ENCODE measurements at places on chromosomes 5 and 9.
A peak's percentile ranks its signal among the peaks of the same experiment; 100 is the strongest.

- no peak for DNase-seq
Observed at GRCh38 chr5:27900761-27901160, 862.4 kb upstream of the CDH9 start.

DNA sequence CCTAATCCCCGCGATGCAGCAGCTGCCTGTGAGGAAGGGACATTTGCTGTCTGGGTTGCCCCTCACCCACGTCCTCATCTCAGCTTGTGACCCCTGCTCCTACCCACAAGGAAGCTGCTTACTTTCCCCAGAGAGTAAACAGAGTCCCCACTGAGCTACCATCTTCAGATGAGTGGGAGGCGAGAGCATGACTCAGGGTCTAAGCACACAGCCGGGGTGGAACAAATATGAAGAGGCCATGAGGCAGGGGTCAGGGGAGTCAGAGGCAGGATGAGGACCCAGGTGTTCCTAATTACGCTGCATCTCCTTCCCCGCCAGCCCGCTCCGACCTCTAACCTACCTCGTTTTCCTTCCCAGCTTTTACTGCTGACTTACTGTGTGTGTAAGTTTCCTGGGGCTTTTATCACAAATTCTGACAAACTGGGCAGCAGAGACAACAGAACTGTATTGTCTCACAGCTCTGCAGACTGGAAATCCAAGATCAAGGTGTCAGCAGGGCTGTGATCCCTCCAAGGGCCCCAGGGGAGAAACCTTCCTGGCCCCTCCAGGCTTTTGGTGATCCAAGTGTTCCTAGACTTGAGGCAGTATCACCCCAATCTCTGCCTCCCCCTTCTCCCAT is 94.0 kb upstream of the DNAH5 start:
- peak; percentile 74 for DNase-seq

DNA sequence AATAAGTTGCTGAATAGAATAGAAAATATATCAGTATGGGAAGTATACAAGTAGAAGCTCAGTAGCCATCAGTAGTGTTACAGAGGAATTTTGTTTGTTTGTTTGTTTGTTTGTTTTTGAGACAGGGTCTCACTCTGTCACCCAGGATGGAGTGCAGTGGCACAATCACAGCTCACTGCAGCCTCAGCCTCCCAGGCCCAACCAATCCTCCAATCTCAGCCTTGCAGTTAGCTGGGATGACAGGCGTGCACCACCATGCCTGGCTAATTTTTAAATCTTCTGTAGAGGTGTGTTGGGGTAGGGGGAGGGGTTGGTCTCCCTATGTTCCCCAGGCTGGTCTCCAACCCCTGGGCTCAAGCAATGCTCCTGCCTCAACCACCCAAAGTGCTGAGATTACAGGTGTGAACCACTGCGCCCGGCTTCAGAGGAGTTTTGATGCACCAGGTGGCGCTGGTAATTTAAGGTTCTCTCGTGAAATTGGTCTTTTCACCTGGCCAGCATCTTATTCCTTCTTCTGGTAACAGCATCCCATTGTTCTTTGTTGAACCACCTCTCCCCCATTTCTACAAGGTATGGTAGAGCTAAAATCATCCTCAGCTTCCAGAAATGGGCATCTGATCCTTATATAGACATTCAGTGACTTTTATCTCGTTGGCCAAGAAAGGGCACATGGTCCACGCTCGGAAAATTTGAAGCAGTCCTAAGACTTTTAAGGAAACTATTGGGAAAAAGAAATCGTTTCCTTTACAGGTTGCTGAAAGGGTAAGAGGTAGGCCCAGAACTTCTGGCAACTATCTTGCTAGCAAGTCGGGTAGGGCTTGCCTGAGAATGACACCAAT is 157.1 kb downstream of the ARRDC3 start:
- no peak for DNase-seq

GRCh38 chr5:56011835-56012234 is 17.1 kb upstream of the IL6ST start:
- peak; percentile 92 for DNase-seq

GRCh38 chr9:134128727-134129679 is 6.9 kb upstream of the WDR5 start:
- DNase-seq: no peak

DNA sequence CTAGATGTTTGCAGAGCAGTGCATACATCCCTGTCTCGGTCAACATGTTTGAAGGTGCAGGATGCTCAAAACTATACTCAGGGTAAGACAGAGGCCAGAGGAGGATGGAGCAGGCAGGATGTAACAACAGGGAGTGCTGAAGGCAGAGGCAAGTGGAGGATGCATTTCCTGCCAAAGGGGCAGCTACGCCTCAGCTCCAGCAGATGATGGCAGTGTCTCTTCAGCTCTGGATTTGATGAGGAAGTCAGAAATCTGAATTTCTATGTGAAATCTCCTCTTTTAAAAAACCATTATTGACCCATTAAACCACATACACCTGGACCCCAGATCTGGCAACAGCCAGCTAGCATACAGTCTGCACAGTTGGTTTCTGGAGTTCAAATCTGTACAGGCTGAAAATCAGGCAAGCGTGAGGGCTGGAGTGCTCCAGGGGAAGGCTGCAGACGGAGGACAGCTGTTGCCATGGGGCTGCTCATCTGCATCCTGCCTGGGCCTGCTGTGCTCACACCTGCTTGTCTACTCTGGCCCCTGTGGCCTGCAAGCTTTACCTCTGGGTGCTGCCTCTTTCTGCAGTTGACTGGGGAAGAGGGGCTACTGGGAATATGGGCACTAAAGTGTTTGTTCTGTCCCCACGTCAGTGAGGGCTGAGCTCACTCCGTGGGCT is 152.9 kb upstream of the SLC28A3 start:
- DNase-seq: no peak

DNA sequence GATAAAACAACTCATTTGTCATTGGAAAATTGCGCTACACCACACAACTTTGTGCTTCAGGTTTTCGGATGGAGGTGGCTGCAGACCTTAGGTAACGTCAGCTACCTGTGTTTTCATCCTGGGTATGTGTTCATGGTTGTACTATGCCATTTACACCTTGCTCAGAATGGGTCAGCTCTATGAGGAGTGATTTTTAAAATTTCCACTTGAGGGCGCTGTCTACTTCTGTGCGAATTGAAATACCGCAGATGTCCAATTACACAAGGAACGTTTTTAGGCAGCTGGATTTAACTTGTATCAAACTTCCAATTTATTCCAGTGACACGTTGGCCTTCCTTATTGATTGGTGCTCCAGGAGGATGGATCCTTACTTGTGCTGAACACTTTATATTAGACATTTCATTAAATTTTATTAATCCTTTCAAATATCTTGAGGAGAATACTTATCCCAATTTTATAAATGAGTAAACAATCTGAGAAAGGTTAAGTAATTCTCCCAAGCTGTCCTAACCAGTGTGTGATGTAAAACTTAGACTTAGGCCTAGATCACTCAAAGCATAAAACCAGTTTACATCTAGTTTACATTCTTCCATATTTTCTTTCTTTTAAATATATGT is 23.4 kb downstream of the DMRTA1 start:
- DNase-seq: peak; percentile 43

GRCh38 chr5:96143450-96143849 is 181.8 kb upstream of the ELL2 start:
- DNase-seq: no peak

DNA sequence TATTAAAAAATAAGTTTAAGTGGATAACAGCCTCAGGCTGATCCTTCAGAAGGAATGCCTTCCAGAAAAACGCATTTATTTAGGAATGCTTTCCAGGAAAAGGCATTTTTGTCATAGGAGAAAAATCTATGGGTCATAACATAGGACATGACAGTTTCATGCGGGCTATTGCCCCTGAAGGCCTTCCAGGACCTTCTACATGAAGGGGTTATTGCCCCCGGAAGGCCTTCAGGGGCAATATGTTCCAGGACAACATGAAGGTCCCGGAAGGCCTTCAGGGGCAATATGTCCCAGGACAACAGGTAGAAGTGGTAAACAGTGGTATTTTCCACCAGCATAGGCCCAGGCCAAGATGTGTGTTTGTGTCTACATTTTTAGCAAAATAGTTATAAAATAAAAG is 191.3 kb upstream of the RASA1 start:
- no peak for DNase-seq

- peak; percentile 97 for DNase-seq
Observed at GRCh38 chr9:124659099-124659659, 111.9 kb downstream of the NR6A1 start.

DNA sequence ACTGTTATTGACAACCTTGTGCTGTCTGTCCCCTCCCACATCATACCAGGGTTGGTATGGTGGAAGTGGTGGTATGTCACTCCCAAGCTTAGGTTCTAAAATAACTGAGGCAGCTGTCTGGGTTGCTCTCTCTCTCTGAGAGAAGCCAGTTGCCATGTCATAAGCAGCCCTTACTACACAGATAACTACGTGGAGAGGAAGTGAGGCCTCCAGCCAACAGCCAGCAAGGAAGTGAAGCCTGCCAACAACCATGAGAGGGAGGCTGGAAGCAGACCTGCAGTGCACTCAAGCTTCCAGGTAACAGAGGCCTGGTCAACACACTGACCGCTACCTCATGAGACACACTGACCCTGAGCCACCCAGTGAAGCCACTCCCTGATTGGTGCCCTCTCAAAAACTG is 18.6 kb downstream of the CTNNAL1 start:
- DNase-seq: no peak

- DNase-seq: no peak
Observed at GRCh38 chr5:79056847-79057246, 12.6 kb downstream of the DMGDH start.

DNA sequence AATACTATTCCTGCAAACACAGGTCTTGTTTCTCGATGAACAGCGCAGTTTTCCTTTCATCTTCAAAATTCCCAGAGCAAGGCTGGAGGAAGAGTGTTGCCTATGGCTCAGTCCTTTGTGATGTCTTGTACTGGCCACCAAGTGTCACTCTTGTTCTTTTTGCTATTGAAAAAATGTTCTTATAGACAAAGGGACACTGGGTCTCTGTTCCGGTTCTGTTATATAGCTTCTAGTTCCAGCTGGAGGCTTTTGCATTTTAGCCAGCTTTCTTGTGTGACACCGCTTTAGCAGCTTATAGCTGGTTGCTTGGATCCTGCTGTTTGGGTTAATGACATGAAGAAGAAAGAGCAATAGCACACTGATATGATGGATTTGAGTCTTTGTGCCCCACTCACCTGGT is 343.7 kb upstream of the KCNN2 start:
- no peak for DNase-seq

All from LHCN-M2 (cell line).